ENCODE measurements at places on chromosomes 13 and 19.

DNA sequence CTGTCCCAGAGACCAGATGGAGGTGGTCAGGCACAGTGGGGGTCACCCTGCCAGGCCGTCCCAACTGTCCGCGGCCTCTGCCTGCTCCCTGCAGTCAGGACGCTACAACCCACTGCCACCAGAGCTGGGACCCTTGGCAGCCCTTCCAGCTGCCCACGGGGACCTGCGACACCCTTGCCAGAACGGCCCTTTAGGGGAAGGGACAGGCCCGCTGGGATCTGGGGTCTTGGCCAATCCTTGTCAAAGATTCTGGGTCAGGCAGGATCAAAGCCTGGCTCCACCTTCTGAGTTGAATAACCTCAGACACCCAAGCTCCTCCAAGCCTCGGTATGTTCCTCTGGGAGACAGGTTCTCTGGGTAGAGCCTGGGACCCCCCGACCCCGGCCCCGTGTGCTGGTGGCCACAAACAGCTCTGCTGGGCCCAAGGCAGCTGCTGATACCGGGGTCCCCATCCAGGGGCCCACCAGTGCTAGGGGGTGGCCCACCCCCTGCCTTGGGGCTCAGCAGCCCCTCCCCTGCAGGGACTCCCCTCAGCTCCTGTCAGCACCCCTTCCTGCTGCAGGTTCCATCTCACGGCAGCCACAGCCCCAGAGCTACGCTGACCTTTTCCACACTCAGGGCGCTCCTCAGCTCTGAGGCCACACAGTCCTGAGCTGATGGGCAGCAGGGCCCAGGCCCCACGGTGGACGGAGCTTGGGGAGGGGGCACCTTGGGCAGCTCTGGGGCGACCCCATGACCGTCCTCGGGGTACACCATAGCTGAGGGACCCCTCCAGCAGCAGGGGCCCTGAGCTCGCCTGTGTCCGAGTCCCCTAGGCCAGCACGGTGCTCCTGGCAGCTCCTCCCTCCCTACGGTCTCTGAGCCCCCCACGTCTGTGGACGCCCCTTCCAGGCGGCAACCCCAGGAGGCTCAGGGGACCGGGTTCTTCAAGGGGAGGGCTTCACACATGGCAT is 18.4 kb downstream of the SBNO2 start:
- DNase-seq, result no peak

GRCh38 chr13:47680748-47681147 is 320.3 kb downstream of the SUCLA2 start:
- no peak for DNase-seq

GRCh38 chr13:111204438-111205177 is 89.5 kb downstream of the ARHGEF7 start:
- DNase-seq, result no peak

DNA sequence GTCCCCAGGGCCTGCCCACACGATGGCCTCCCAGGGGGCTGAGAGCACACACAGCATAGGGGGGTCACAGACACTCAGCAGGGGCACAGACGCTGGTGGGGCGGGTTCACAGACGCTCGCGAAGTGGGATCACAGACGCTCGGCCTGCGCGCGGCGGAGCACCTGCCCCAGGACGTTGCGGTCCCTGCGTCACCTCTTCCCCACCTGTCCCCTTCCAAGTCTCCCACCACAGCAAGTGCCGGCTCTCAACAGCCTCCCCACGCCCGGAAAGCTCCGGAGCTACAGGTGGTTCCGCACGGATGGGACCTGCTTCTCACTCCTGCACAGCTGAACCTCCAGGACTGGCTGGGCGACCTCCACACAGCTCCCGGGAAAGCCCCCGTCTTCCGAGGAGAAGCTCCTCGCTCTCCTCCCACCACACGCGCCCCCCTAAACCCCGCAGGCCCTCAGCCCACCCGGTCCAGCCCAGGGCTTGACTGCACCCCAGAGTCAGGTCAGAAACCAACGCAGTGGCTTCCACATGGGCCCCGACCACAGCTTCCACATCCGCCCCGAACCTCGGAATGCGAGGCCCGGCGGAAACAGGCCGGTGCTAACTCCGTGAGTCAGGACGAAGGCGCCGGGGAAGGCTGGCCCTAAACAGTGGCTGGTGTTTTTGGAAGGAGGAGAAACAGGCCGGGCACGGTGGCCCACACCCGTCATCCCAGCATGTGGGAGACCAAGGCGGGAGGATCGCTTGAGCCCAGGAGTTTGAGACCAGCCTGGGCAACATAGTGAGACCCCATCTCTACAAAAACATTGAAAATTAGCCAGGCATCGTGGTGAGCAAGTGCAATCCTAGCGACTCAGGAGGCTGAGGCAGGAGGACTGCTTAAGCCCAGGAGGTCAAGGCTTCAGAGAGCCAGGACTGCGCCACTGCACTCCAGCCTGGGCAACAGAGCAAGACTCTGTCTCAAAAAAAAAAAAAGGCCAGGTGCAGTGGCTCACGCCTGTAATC is 16.5 kb downstream of the BTBD2 start:
- DNase-seq, result no peak

DNA sequence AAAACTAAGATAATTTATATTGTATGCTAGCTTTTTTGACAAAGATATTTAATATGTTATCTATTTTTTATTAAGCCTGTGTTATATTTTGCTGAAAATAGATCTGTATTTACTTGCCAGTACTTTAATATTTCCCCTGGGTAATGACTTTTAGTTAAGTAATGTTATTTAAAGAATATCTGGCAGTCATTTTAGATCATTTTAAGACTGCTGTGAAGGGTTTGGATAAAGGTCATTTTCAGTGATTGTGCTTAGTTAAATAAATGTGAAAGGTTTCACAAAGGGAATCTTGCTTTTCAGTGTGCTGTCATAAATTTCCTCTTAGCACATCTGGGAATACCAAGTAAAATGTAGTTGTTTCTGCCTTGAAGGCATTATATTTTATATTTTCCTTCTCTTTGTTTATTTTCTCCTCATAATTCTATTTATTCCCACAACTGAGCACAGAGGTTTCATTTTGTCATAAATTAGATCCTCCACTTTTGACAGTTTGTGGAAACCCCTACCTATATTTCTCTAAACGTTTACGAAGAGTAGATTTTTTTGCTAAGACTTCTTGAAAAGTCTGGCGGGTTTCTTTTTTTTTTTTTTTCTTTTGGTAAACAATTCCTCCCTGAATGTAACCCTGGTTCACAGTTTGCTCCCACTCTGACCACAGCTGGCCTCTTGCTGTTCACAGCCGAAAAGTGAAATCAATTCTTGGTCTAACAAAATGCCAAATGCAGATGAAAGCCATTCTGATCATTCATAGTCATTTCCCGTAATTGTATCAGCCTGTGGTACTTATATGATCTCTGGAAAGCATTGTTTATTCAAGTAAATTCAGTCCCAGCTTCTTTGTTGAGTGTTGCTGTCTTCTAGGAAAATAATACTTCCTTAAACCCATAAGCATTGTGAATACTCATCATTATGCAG is 87.8 kb downstream of the MAB21L1 start:
- DNase-seq, result no peak

All from activated CD4-positive, alpha-beta T cell treated with anti-CD3 and anti-CD28 coated beads, Interleukin-2, amount 50 U/mL, for 16 hours (primary cell).